ENCODE measurements at places on chromosomes 6 and 20.
A peak's percentile ranks its signal among the peaks of the same experiment; 100 is the strongest.

GRCh38 chr20:20427227-20427864 is 59.4 kb downstream of the INSM1 start:
- DNase-seq = no peak

DNA sequence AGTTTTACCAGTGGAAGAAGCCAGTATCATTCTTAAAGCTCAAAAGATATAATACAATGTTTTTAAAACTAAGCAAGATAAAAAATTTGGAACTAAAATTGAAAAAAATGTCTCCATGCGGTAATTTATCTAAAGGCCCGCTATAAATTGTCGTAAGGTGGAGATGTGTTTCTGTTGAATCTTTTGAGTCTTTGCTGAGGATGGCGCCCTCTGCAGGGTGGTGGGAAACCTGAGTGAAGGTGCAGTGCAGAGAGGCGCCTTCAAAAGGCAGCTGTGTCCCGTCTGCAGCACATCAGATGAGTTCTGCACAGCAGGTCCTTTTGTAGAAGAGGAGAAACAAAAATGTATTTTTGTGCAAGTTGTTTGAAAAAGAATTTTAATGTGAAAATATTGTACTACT is 29.4 kb upstream of the KIF25 start:
- no peak for DNase-seq

- peak; percentile 83 for DNase-seq
These were observed at the start of gene NFYA for GRCh38 chr6:41072836-41073202. Gene NFYA, plus strand, starts transcription at chr6:41072974. Its CDS starts 6,116 bp downstream, at chr6:41079090.

DNA sequence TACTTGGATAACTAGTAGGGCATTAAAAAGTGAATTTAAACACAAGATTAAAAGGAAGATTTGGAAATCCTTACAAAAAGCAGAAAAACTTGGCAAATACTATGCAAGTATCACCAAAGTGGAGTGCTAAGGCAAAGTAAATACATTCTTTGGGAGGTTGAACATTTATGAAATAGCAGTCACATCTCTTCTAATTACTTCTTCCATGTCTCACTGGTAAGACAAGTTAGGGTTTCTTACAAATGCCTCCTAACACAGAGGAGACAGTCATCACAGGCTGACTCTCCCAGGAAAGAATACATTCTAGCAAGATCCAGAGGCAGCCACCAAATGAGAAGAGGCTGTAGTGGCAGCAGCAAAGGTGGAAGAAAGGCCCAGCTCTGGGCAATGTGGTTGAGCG is 298.2 kb downstream of the BTBD9 start:
- DNase-seq = no peak

GRCh38 chr6:127851197-127851596 is 49.7 kb downstream of the THEMIS start:
- DNase-seq = no peak

GRCh38 chr6:154304191-154304590 is 52.4 kb downstream of the IPCEF1 start:
- DNase-seq = no peak

GRCh38 chr6:102717737-102718456 is 1324.4 kb downstream of the GRIK2 start:
- no peak for DNase-seq

DNA sequence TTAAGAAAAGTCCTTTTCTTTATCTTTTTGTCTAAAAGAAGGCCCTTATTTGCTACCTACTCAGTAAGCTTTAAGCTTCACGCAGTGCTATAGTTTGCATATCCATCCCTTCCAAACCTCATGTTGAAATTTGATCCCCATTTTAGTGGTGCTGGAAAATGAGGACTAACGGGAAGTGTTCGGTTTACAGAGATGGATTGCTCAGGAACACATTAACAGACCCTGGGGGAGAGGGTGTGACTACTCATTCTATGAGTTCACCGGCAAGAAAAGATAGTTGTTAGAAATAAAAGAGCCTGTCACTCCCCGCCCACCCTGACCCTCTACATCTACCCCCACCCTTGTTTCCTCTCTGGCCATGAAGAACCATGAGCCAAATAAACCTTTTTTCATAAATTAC is 546.2 kb downstream of the MEI4 start:
- no peak for DNase-seq

DNA sequence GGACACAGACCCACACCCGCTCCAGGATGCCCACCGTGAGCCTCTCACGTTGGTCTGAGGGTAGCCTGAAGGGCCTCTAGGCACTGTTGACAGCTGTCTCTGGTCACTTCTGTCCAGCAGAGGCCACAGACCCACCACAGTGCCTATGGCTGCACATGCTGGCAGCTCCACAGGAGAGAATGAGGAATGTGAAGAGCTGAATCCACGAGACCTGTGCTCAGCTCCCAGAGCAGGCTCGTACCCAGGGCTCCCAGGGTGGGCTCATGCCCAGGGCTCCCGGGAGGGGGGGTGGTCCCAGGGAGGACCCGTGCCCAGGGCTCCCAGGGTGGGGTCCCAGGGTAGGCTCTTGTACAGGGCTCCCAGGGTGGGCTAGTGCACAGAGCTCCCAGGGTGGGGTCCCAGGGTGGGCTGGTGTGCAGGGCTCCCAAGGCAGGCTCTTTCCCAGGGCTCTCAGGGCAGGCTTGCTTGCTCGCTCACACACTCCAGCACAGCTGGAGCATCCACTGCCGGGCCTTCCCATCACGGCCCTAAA is 201.0 kb downstream of the SYNDIG1 start:
- DNase-seq = no peak

DNA sequence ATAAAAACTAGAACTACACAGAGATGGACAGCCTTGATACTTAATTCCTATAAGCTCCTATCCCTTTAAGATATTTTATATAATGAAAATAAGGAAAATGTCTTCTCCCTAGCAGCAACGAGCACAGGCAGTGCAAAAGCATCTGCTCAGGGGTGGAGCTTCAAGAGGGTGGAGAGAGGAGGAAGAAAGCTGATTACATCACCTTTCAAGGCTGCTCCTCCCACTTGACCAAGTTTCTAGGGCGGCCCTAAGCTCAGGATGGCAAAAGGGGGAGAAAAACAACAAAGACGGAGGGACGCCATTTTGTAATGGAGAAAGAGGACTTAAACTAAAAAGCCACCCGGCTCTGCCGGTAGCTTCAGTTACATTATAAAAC is 2.2 kb downstream of the PPP1R10 start:
- DNase-seq = no peak

GRCh38 chr6:54481091-54481490 is 172.8 kb downstream of the TINAG start:
- DNase-seq = no peak

DNA sequence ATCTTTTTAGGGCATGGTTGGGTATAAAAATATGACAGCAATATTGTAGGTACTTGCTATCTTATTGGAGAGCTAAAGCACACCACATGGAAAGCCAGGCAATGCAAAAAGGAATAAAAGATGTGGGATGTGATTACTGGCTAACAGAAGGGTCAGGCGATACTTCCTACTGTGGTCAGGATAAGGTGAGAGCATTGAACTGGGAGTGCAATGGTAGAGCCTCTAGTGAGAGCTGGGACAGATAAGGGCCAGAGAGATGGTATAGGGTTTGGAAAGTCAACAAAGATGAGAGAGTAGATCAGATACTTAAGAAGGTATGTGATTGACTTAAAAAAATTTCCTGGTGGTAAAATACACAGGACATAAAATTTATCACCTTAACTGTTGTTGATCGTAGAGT is 160.7 kb upstream of the MAN1A1 start:
- no peak for DNase-seq

DNA sequence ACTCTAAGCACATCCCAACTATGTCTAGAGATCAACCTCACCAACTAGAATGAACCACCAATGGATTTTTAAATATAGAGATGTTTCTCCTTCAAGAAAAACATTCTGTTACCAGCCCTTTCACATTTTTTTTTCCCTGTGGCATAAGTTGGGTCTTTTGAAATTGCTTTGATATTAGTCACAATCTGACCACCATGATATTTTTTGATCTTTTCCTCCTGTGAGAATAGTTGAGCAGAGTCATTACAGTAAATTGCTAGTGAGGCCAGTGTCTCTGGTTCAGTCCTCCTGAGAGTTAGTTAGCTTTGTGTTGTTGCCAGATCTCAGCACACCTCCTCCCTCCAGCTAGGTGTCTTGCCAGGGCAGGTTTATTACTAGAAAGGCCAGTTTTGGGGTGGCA is 79.7 kb upstream of the MYLIP start:
- DNase-seq = no peak

DNA sequence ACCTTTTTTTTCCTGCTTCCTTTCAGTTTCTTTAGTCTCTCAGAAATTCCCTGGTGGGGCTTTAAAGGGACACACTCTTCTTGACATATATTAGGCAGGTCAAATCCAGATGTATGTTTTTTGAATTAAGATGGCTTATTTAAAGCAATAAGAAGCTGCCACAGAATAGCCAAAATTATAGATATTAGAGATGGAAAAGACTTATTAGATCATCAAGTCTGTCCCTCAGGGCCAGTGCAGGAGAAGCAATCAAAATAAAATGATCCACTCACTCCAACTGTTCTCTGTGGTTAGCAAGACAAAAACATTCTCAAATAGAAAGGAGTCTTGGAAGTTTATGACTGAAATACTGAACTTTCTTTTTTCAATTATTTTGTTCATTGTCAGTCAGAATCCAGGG is 462.8 kb downstream of the CDC5L start:
- no peak for DNase-seq

- DNase-seq = no peak
These were observed 43.1 kb downstream of the CD109 start for GRCh38 chr6:73739096-73739495.

- no peak for DNase-seq
These were observed 116.3 kb upstream of the AFDN start for GRCh38 chr6:167710363-167710920.

DNA sequence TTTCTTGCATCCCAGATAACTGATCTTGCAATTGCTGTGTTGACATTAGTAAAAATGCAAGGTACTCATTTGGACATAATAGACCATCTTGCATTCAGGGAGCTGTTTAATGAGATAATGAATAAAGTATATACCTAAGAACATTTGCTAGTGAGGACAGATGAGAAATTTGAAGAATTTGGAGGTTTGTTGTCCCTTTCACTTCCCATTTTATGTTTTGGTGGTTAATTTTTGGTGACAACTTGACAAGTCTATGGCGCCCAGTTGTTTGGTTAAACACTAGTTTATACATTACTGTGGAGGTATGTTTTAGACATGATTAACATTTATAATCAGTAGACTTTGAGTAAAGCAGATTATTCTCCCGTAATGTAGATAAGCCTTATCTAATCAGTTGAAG is 300.2 kb upstream of the SYNCRIP start:
- no peak for DNase-seq

DNA sequence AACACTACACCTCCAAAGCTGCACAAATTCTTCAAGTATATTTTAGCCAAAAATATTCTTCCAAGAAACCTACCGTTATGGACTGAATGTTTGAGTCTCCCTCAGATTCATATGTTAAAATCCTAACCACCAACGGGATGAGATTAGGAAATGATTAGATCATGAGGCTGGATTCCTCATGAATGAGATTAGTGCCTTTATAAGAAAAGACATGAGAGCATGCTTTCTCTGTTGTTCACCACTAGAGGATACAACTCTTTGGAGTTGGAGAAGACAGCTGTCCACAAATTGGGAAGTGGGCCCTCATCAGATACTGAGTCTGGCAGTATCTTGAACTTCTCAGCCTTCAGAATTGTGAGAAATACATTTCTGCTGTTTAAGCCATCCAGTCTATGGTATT is 7.1 kb upstream of the SLC17A4 start:
- DNase-seq = no peak

GRCh38 chr6:132933090-132933489 is 118.7 kb downstream of the RPS12 start:
- no peak for DNase-seq

DNA sequence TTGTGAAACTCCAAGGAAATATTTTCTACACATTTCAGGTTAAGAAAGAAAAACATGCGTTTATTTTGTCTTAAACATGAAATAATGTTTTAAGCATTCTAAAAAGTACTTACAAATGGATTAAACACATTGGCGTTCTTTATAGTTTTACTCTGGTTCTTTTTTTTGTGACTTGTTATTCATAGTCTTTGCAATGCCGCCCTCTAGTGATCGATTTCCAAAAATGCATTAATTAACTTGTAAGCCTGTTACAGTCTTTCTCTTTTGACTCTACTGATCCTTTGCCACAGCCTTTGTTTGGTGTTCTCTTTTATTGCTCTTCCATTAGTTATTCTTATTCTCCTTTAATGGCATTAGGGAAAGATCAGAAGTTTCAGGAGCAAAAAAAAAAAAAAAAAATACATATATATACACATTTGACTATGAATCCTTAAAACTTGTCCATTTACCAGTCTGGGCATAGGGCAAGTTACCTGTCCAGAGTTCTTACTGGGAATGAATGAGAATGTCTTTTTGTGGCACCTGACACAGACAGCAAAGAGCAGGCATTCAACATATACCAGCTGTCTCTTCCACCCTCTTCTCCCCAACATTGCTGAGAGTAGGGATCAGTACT is 59.9 kb downstream of the MACROD2 start:
- DNase-seq = no peak

DNA sequence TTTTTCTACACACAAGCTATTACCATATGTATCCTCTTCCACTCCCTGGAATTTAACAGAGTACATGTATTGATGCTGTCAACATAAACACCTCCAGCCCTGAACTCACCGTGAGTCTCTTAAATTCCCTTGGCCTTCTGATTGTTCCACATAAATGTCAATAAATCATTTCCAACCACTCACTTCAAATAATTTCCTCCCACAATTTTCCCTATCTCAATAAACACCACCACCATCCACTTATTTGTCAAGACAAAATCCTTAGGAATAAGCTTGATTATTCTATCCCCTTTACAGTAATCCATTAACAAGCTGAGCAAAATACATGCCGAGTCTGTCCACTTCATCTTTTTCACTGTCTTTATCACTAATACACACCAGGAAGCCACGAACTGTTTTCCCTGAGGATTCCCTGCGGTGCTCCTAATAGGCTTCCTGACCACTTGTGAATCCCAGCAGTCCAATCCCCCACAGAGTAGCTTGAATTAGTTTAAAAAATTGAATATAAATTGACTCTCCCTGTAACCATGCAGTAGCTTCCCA is 19.2 kb downstream of the HLA-DRB1 start:
- no peak for DNase-seq

DNA sequence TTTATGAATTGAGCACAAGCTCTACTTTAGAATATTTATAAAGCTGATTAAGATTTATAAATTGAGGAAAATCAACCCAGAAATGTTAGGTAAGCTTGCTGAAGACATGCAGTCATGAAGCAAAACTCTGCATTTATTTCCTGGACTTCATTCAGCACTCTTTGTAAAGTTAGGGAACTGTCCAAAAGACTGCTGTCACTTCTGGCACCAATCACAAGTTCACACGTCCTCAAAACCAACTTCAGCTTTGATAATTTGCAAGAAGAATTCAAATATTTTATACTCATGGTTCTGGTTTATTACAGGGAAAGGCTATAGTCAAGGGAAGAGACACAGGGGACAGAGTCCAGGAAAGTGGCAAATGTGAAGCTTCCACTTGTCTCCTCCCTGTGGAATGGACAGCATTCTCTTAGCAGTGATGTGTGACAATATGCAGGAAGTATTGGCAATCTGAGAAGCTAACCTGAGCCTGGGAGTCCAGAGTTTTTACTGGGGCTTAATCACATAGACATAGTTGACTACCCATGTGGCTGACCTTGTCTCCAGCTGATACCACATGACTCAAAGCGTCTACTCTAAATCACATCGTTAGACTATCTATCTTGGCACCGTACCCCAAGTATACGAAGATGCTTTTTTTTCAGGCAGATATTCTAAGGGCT is 85.4 kb downstream of the PPP1R14C start:
- DNase-seq = no peak

Data from cortex of kidney (tissue), 1 donor.